Activated T-helper 9 cell treated with anti-CD3 and anti-CD28 coated beads, Interleukin-2, amount 50 U/mL, for 16 hours (primary cell): ENCODE measurements at places on chromosomes 4 and X.

- no peak for DNase-seq
Measured at GRCh38 chrX:15056044-15056443, 182.8 kb downstream of the MOSPD2 start.

- no peak for DNase-seq
Measured at GRCh38 chr4:47065051-47065481, 33.7 kb downstream of the GABRB1 start.

DNA sequence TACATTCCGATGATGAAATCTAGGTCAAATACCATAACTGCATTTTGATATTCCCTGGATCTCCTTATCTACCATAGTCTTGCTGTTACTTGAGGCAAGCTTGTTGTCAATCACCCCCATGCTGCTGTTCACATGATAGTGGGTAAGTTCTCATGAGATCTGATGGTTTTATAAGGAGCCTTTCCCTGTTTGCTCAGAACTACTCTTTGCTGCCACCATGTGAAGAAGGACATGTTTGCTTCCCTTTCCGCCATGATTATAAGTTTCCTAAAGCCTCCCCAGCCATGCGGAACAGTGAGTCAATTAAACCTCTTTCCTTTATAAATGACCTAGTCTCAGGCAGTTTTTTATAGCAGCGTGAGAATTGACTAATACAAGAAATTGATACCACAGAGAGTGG lies 432.0 kb downstream of the GLUD2 start:
- no peak for DNase-seq

DNA sequence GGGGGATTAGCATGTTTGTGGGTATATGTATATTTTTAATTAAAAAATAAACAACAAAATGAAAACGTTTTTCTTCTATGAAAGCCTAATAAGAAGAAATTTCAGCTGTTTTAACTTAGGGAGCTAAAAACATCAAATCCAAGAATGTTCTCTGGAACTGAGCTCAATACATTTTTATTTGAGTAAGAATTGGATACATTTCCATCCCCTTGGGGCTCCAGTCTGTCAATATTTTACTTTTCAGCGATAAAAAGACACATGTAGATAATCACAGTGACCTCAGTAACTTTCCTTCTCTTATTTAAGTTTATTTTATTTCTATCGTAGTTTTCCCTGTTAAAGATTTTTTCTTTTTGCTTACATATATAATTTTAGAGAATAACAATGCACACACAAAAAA lies 59.3 kb downstream of the ELOVL6 start:
- no peak for DNase-seq

GRCh38 chrX:119288890-119289393 lies 52.9 kb downstream of the PGRMC1 start:
- no peak for DNase-seq

- no peak for DNase-seq
Measured at GRCh38 chr4:148795156-148795864, 353.1 kb upstream of the NR3C2 start.

DNA sequence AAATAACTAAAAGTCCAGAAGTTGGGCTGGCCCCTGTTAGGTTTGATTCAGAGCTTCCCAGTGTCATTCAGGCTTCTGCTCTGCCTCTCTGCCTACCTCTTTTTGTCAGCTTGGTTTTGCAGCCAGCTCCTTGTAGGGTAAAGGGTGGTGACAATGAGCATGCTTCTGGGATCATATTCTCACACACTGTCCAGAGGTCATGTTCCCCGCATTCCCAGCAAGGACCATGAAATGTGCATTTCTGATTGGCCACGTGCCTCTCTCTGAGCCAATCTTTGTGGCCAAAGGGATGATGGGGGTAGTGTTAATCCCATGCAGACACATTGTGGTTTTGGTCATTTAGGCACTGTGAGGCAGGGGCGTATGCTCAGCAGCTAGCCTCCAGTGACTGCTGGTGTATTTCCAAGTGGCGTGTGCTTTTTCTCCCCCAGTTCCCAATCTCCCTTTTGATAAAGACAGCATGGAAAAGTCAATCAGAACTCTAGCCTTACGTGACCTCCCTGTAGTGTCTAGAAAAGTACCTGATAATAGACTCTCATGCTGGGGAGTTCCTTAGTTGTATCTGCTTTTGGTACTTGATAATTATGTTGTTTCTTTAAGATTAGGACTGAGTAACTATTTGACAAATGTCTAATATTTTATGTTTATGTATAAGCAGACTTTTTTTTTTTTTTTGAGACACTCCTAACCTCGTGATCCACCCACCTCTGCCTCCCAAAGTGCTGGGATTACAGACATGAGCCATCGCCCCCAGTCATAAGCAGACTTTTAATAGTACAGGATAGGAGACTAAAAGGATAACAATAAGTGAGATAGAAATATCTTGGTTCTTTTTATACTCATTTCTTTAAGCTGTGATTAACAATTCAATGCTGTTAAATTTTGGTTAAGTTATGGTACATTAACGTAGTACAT lies 57.8 kb downstream of the KIAA0232 start:
- DNase-seq: no peak

DNA sequence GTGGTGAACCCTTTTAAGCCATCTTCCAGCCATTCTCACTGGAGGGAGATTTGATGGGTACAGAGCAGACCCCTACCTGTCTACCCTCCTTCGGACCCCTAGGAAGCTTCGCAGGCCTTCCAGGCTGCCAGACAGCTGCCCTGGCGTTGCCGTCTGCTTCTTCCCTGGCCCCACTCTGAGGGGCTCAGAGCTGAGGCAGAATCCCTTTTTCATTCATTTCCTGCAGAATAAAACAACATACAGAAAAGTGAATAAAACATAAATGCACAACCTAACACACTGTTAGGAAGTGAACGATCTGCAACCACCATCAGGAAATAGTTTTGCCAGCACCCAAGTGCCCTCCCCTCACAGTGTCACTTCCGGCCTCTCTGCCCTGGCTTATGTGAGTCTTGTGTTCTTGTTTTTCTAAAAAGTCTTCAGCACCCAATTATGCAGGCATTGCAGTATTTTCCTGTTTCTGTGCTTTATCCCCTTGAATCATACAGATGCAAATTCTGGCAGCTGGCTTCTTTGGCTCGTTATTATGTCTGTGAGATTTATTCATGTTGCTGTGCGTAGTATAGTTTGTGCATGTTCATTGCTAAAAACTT lies 5.6 kb upstream of the ADD1 start:
- DNase-seq: peak; percentile 40

DNA sequence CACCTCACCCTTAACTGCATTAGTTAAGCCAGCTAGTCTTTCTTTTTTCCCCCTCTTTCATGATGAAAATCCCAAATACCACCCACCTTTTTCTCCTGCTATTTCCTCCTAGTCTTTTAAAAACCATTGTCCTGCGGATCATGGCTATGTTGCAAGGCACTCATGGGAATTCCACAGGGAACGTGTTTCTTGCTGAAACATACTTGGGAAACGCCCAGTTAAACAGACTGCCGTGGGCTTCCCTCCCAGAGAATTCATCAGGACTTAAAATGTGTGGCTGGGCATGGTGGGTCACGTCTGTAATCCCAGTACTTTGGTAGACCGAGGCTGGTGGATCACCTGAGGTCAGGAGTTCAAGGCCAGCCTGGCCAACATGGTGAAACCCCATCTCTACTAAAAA lies 32.2 kb downstream of the XG start:
- no peak for DNase-seq

DNA sequence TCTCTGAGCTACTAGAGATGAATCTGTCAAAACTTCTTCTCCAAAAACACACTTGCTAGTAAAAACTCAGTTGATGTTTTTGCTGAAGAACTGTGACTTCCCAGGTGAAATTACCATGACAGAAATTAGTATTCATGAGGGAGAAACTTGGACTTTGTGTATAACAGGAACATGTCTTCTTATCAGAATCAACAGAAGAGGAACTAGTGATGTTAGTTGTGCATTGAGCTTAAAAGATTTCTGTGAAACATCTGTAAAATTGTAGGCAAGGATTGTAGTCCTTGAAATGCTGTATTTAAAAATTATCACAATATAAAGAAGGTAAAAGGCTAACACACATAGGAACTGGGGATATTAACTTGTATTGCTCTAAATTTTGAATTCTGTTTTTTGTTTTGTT lies 11.3 kb downstream of the FAM241A start:
- DNase-seq: no peak

DNA sequence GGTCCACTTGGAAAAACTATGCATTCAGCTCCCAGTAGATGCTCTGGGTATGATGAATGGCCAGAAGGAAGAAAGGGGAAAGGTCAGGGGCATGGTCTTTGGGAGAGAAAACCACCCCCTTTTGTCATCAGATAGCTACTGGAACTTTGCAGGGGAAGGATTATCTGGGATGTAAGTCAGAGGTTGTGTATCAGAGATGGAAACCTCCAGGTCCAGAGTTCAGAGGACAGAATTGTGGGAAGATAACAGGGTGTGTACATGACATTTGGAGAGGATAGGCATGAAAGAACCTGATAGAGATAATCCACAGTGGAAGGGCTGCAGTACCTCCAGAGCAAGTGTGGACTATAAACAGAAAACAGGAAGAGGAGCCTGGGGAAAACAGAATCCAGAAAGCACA lies 262.7 kb downstream of the SPRY1 start:
- no peak for DNase-seq

DNA sequence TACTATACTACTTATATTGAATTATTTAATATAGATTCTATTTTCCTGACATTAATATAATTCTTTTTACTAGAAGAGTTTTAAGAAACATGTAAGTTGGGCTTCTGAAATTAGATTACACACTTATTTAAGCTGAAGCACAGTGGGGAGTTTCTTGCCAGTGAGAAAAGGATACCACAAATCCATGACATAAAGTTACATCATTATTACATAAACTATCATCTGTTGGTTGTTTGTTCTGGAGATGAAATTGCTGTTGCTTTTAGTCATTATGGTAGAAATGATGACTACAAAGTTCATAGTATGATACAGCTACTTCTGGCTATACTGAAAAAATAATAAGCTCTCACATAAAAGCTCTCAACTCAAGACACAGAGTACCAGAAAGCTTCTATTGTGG lies 880.4 kb downstream of the PCDH18 start:
- no peak for DNase-seq

GRCh38 chr4:143362349-143363046 lies 25.8 kb downstream of the GAB1 start:
- no peak for DNase-seq

GRCh38 chr4:148090029-148090428 lies 352.2 kb downstream of the NR3C2 start:
- DNase-seq: no peak

DNA sequence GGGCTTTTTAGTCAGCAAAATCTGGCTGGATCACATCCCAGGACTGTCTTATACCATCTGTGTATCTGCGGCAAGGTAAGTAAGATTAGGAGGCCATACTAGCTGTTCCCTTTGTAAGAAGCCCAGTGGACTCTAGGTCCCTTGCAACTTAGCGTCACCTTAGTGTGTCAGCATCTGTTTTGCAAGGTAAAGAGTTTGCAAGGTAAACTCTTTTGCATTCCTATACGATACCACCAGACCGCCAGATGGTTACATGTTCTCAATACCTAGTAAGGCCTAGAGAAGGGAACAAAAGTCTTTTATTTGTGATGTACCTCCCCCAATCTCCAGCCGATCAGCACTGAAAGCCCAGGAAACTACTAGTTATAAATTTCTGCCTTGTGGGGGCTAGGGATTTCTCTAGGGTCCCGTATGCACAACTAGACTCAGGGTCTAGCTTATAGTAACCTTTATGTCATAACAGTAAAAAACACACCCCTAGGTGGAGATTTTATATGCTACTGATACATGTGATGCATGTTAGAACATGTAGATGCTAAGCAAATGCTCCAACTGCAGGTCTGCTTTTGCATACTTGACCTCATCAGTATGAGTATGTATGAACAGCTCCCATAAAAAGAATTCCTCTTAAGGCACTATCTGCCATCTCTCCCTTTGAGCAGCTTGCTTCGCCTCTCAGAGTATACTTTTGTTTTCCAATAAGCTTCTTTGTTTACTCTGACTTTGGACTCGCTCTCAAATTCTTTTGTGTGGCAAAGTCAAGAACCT lies 78.4 kb downstream of the KCNIP4 start:
- no peak for DNase-seq

- DNase-seq: no peak
Measured at GRCh38 chr4:121073004-121073435, 685 bp upstream of the NDNF start.

- DNase-seq: no peak
Measured at GRCh38 chr4:10529291-10530136, 72.3 kb upstream of the ZNF518B start.

DNA sequence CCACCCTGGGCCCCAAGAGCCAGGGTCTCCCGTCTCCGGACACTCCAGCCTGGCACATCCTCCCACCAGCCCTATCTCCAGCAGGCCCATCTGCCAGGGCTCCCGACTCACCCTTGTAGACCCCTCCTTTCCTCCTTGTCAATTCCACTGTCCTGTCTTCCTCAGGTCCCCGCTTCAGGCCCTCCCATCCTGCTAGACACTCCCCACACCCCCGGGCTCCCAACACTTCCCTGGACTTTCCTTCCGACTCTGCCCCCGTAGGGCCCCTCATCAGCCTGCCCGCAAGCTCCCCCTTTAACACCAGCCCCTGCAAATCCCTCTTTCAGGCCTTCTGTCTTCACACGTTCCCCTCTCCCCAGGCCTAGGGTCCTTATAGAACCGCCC lies 1.1 kb downstream of the PRAF2 start:
- DNase-seq: no peak
